ENCODE measurements at places on chromosomes 5 and 9.

DNA sequence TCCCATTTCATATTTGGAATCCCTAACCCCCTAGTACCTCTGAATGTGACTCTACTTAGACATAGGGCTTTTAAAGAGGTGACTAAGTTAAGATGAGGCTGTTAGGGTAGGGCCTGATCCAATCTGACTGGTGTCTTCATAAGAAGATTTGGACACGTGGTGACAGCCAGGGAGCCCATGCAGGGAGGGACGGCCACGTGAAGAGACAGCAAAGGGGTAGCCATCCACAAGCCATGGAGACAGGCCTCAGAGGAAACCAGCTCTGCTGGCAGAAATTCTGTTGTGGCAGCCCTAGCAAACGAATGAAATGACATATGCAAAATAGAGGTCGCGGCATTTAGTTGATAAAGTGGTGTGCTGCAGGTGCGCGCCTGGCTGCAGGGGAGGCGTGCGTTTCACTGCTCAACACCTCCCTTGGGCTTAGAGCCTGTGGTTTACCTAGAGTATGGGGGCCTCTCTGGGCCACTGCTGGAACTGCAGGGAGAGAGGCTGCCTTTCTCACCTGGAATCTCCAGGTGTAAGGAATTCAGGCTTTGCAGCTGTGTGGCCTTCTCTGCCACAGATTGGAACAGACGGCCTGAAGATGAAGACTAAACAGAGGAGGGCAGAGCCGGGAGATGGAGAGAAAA lies 7.1 kb upstream of the AFAP1L1 start:
- DNase-seq, result no peak

- no peak for DNase-seq
Observed at GRCh38 chr5:98031926-98032325, 741.5 kb upstream of the RGMB start.

DNA sequence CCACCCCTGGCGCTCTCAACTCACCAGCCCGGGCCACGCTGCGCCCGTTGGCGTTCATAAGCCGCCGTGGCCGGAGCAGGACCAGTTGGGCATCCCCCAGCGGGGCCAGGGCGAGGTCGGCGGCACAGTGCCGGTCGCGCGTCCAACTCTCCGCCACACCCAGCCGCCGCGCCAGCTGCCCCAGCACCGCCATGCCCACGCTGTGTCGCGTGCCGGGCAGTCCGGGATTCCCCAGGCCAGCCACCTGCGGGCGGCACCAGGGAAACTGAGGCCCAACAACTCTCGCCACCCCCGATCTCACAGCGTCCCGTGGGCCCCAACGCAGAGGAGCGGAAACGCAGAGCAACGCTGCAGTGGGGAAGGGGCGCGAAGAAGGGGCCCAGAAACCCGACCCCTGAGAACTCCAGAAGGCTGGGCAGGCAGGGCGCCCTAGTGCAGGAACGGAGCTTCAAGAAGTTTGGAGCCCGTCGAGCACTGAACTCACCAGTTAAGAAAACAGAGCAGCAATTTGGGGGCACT lies 453 bp downstream of the PTRH1 start:
- DNase-seq, result no peak

DNA sequence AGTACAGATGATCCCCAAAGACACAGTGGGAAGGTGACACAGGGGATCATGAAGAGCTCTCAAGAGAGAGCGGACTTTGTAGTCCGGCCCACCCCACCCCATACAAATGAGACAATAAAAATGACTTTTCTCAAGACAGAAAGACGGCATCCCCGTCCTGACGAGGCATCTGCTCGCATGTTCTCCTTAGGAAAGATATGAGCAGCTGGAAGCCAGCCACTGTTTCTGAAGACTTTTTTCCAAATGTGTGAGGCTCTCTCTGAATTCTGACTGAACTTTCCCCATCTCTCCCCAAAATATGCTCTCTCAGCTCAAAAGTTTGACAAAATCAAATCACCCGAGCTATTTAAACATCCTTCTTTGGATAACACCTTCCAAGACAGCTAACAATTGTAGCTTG lies 105.2 kb downstream of the RFK start:
- no peak for DNase-seq

GRCh38 chr9:105444130-105444529 lies 3.7 kb upstream of the FSD1L start:
- DNase-seq, result no peak

Data from mesothelial cell of epicardium (in vitro differentiated cells).